Fibroblast of the conjunctiva (primary cell): ENCODE measurements at places on chromosomes 6 and 20.

GRCh38 chr20:18190338-18191233, 52.9 kb downstream of the KAT14 start:
- no peak for DNase-seq

- DNase-seq: no peak
These were observed 11.0 kb downstream of the PANK2 start for GRCh38 chr20:3900187-3900604.

GRCh38 chr6:149831308-149831820, 32.8 kb downstream of the LRP11 start:
- no peak for DNase-seq

DNA sequence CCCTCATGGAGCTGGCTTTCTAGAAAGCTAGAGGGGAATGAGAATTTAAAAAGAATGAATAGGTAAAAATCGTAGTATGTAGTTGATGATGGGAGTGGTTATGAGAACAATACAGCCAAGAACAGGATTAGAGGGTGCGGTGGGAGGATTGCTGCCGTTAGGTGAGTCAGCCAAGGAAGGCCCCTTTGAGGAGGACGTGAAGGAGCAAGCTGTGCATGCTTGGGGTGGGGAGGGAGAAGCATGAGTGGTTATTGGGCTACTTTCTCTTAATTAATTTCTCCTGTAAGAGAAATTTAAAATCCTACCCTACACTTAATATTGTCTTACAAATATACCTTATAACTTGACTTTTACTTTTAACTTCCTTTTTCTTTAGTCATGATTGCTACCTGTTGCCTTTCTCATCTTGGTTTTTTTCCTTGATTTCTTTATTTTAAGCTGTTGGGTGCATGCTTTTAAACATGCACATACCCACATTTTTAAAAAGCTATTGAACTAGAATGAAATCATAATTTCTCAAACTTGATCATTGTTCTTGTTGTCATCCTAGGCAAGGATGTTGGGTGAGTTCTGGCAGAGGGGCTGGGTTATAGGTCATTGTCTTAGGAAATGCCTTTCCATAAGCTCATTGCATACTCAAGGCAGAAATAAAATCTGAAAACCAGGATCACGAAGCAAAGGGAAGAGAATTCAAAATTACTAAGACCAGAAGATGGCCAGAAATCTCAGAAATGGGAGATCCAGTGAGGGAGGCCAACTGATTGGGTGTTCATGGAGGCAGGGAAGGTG, 114.5 kb downstream of the TCP11 start:
- DNase-seq: no peak

DNA sequence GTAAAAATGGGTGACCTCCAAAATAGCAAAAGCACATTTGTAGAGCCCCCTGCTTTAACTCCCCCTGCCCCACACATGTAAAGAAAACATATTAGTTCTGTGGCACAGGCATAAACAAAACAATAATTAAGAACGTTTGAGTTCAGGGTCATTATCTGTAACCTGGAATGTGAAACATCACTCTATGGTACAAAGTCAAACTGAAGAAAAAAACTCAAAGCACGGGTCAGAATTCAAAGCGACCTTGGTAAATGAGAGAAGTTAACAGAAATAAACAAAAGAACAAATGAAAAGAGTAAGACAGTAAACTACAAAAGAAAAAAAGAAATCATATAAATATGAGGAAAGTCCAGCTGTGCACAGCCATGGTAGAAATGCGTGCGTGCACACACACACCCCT, 67.5 kb downstream of the PKHD1 start:
- no peak for DNase-seq

GRCh38 chr6:155412335-155412734, 43.3 kb downstream of the NOX3 start:
- DNase-seq: no peak

- no peak for DNase-seq
These were observed 1.6 kb downstream of the PSMA7 start for GRCh38 chr20:62141397-62142251.

DNA sequence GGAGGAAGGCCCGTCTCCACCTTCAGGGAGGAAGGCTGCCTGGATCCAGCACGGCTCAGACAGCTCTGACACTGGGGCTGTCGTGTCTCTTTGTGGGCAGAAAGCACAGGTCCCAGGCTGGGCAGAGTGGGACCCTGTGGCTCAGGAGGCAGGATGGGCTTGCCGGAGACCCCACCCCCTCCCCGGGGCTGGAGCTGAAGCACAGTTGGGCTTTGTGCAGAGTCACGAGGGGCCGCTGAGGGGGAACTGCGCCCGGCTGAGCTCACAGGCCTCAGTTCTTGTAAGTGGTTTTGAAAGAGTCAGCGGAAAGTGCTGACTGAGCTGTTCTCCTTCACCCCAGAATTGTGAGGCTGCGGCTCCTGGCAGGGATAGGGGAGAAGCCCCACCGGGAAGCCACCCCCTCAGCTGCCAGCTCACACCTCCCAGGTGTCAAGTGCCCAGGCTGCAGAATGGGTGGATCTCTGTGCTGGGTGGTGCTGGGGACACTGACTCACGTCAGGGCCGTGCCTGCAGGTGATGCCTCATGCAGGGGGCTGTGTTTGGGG, 145.5 kb upstream of the RNF24 start:
- peak; percentile 20 for DNase-seq
